ENCODE measurements at places on chromosomes 13 and 19.

DNA sequence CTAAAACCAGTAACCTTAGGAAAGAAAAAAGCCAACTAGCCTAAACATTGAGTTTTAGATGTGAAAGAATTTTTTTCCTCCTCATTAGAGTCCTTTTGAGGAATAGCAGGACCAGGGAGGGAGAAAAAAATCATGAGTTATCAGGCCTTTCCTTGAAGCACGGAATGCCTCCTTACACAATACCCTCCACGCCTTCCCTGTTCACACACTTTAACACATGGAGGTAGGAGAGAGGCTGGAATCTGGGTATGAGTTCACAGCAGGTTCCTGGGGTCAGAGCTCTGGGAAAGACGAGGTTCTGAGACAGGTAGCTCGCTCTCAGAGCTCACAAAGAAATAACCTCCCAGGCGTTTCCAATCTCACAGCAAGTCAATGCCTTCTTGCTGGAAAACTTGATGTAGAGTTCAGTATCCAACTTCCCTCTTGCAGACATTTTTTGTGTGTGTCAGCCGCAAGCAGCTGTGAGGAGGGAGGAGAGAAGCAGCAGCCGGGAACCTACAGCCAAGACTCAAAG is 716 bp downstream of the ZNF573 start:
- no peak for DNase-seq

- no peak for DNase-seq
These were observed 31.8 kb downstream of the CACNG6 start for GRCh38 chr19:54023191-54023590.

DNA sequence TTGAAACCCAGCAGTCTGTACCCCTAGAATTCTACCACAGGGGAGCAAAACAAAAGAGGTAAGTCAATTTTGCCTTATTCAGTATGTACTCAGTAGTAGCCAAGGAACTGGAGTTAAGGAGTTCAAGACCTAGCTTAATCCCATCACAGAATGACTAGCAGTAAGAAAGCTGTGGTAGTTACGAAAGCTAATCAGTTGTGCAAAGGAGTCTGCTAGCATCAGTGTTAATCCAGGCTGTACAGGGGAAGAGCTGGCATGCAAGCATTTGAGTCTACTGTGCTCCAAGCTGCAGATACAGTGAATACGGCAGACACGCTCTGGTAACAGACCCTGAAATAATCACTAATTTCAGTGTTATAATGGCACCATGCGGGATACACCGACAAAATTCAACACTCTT is 4.7 kb downstream of the DNMT1 start:
- DNase-seq, result no peak

DNA sequence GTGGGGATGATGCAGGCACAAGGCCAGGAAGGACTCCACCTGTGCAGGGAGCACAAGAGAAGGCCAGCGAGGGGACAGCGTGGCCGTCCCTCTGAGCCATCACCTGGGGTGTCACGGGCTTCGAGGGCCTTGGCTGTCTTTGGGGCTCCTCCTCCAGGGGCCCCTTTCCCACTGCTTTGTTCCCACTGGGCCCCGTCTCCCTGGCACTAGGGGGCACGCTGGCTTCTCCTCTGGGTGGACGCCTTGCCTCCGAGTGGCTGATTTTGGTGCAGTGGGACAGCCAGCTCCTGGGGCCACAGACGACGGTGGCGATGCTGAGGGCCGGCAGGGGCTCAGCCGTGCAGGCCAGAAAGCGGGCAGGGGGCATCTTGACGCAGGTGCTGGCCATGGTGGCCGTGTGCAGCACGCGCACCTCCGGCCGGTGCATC is 43.2 kb upstream of the GRTP1 start:
- DNase-seq, result no peak

GRCh38 chr13:79522583-79522982 is 41.6 kb downstream of the NDFIP2 start:
- DNase-seq, result no peak

DNA sequence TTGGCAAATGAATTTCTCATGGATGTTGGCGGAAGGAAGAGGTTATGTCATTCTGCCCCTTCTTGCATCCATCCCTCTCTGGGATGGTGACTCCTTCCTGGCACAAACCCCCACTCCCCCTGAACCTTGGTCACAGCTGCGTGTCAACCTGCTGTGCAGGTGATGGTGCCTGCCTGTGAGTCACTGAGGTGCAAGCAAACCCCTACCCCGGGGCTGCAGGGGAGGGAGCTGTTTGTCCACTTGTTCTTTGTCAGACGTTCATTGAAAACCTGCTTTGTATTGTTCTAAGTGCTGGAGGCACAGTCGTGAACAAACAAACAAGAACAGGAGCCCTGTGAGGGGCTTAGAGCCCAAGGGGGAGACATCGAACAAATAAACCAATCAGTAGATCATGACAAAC is 2.0 kb upstream of the GAPDHS start:
- DNase-seq, result no peak

DNA sequence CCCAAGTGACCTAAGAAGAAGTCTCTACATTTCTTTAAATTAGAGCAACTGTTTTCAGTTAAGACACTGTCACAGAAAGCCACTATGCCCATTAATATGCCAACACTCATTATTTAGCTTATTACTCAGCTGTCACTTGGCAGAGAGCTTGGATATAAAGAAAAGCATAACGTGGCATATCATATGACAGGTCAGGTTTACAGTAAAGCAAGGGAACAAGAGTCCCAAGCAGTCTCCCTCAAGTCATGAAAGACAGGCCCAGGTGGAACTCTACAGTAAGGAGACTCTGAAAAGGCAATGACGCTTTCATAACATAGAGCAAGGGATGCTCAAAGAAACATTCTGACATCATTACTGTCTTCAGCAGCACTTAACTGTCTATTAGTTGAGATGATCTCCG is 6.3 kb downstream of the LHFPL6 start:
- no peak for DNase-seq

DNA sequence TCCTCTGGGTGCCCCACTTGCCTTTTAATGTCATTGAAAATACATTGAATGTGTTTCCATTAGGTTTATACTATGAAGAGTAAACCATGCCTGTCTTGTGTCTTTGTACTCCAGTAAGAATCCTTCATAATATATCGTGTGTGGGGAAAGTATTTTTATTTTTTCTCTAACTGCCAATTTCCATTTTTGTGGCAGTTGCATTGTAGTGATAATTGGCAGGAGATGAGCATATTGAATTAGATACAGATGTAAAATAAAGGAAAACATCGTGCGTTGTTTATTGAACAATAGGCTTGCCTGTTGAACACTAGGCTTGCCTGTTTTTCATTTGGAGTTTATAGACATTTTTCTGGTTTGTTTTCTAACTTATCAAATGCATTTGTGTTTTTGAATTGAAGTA is 218.8 kb downstream of the NBEA start:
- no peak for DNase-seq

GRCh38 chr19:2683430-2684003 is 19.0 kb downstream of the GNG7 start:
- no peak for DNase-seq

GRCh38 chr13:100491164-100491842 is 97.3 kb downstream of the GGACT start:
- DNase-seq, result no peak

- no peak for DNase-seq
These were observed at the start of gene CDX2 for GRCh38 chr13:27969082-27969865. TSS of gene CDX2 (minus strand) at chr13:27969315. CDS start at chr13:27969006, 309 bp downstream.

DNA sequence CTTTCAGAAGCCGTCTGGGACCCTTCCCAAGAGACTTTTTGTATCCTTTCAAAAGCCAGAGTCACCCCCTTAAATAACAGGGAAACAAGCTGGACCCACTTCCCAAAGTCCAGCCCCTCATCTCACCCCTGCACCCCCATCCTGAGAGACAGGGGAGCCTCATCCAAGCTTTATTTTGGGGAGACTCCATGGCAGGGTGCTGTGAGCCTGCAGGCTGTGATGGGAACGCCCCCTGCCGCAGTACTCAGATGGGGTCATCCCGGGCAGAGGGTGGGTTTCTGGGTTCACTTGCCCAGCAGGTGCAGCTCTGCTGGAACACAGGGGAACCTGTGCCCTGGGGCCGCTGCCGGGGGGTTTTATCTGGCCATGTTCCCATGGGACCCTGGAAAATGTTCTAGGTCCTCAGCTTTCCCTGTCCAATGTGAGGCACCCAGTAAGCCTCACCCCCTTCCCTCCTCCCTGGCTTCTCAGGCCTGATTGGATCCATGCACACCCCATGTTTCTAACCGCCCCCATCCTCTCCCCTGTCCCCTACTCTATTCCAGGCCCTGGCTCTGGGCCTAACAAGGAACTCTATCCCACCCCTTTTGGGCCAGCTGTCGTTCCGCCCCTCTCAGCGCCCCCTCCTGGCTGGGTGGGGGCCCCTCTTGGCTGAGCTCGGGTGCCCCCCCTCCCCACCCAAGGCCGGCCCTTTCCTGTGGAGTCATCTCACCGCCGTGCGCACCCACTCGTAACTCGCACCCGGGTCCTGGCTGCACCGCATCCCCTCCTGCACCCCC is 1.0 kb downstream of the HIF3A start:
- no peak for DNase-seq

DNA sequence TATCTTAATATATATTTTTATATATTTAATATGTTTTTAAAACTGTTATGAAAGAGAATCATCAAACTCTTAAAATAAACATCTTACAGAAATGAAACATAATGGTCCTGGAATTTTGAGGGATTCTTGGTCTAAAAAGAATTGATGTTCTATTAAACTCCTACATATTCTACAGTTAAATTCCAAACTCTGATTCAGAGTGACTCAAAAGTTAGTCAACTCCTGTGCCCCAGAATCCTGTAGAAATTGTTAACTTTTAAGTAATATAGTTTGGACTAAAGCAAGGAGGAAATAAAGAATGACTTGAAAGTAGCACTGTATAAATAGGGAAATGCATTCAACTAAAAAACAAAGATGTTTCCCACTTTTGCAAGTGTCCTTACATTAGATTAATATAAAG is 47.7 kb downstream of the FNDC3A start:
- no peak for DNase-seq

GRCh38 chr19:51015691-51016267 is 3.7 kb downstream of the KLK10 start:
- no peak for DNase-seq

DNA sequence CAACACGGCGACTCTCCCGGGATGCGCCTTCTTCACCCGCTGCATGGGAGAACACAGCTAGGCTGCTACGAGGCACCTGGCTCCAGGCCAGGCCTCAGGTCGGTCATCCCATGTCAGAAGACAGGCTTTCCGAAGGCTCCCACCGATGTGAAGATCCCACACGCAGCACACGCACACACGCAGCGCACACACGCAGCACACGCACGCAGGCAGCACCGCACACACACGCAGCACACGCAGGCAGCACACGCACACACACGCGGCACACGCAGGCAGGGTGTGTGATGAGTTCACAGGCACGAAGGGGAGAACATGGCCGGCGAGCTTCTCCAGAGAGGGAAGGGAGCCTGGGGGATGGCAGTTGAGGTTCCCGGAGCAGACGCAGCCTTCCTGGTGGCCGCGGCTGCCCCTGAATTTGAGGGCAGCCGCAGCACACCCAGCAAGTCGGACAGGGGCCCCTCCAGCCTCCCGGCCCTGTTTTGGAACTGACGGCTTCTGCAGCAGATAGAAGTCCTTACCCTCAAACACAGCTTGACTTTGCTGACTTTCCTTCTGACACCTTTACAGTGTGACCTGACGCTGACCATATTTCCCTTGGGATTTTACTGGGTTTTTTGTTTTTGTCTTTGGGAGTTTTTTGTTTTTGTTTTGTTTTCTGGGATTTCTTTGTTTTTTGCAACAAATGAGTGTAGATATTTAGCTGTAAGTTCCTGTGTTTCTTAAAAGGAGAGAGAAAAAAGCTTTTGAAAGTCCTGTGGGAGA is 55.9 kb downstream of the RASA3 start:
- no peak for DNase-seq

DNA sequence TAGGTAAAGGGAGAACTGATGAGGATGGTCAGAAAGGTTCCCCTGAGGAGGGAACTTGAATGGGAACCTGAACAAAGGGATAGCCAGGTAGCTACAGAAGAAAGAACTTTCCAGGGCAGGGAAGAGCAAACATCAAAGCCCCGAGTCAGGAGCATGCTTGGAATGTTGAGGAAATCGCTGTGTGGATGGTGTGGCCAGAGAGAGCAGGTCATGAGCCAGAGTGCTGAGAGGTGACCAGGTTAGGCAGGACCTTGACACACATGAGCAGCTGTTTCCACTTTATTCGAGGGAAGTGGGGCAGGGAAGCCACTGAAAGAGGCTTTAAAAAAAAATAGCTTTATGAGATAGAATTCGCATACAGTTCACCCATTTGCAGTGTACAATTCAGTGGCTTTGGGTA is 4.4 kb downstream of the RAB8A start:
- no peak for DNase-seq

GRCh38 chr13:84659359-84659661 is 777.0 kb upstream of the SLITRK1 start:
- no peak for DNase-seq

GRCh38 chr13:65825039-65825438 is 1405.1 kb downstream of the PCDH9 start:
- DNase-seq, result no peak

GRCh38 chr13:21800837-21801616 is 130.2 kb downstream of the FGF9 start:
- no peak for DNase-seq

DNA sequence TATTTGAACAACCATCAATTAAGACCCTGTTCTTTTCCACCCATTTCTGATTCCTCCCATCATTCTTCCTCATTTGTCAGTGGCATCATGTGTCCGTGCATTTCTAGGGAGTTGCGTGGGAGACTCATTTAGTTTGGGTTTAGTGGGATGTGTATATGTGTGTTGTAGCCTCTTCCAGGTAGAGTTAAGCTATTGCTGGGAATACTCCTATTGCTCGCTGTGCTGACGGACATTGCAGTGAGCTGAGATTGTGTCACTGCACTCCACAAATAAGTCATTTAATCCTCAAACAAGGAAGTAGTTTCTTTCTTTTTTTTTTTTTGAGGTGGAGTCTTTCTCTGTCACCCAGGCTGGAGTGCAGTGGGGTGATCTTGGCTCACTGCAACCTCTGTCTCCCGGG is 42.2 kb upstream of the RCBTB2 start:
- DNase-seq, result no peak

- DNase-seq, result no peak
These were observed 37.1 kb downstream of the SMAD9 start for GRCh38 chr13:36882829-36883390.

GRCh38 chr19:19115954-19116353 is 22.3 kb downstream of the TMEM161A start:
- peak; percentile 27 for DNase-seq

DNA sequence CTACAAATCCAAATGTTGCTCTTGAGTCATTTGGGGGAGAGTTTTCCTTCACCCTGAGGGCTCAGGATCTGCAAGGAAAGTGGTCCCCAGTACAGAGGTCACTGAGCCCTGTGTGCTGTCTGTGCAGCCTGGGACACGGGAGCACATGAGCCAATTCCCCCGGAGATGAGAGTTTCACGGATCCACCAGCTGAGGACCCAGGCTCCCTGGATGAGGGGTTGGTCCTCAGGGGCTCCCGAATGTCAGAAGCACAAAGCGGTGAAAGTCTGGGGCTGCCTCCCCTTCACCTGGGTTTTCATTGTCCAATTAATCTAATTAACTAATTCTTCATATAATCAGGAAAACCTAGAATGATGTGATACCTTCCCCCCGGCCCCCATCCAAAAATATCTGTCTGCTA is 13.6 kb upstream of the LILRB2 start:
- no peak for DNase-seq
